Activated naive CD4-positive, alpha-beta T cell treated with anti-CD3 and anti-CD28 coated beads, Interleukin-2, amount 50 U/mL, for 72 hours (primary cell): ENCODE measurements at places on chromosomes 11 and 22. TPM values are rescaled to one million over a fixed set of nuclear protein-coding genes. Genes with fewer than 3 reads are reported as not detected.

DNA sequence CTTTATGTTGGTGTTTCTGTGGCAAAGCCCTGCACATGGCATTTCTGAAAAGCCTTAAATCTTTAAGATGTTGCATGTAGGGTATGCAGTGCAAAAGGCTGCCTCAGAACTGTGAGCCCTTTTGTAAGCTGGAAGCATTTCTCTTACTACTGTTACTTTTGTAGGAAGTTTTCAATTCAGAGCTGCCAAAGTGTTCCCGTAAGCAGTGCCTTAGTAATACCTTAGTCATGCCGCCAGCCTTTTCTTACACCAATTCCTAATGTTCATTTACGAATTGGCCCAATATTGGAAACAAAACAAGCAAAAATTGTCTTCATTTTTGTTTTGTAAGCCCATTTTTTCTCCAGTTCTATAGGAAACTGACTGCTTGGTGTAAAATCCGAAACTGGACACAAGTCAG is 67.4 kb upstream of the RASSF10 start:
- DNase-seq, result no peak

DNA sequence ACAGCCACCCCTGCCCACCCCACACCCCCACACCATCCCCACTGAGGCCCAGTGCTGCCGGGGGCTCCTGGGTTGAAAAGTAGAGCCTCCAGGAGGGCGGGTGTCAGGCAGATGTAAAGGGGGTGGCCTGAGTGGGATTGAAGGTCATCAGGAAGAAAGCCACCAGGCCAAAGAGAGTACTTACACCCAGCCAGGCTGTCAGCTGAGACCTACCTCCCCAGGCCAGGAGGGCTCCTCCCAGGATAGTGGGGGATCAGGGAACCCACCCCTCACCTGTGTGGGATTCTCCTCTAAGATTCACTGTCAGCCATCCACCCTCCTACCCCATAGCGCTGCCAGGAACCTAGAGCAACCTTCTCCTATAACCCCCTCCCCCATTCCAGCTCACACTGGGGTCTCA is 17.2 kb upstream of the FCHSD2 start:
- no peak for DNase-seq

- peak; percentile 78 for DNase-seq
Observed at GRCh38 chr11:2892215-2892966, 6.8 kb upstream of the CDKN1C start.

DNA sequence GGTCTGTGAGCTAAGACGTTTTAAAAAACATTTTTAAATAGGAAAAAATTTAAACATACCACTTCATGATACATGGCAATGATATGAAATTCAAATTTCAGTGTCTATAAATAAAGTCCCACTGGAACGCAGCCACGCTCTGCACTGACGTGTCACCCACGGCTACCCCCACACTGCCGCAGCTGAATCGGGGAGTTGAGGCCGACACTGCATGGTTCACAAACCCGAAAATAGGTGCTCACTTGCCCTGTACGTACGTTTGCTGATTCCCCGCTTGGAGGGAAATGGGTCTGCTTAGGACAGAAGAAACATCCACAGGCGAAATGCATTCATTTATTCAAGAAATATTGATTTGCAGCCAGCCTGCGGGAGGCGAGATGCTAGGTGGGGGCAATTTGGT is 1342.3 kb downstream of the TBC1D22A start:
- no peak for DNase-seq

DNA sequence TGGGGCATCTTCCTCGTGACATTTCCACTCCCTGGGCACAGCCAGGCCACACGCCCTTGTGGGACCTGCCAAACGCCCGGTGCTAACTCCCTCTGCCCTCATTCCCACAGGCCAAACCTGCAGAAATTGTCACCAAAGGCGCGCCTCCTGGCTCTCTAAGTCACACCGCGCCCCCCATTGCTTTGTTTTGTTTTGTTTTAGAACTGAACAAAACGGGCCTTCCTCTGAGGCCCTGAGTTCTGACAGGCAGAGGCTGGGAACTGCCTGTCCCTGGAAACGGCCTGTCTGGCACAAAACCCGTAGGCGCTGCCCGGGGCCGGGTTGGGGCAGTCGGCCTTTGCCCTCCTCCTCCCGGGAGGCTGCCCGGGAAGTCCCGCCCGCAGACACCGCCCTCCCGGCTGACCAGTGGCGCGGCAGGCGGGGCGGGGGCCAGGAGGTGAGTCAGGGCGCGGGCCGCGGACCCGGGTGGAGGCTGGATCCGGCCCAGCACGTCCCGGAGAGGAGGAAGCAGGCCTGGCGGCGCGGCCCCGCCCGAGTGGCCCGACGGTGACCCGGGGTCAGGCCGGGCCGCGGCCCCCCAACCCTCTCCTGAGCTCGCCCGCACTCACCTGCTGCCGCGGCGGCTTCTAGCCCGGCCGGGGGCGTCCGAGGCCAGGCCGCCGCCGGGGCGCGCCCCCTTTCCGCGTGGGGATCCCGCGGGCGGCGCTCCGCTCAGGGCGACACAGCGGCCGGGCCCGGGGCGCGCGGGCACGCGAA is 465 bp downstream of the SUN2 start:
- peak; percentile 58 for DNase-seq

DNA sequence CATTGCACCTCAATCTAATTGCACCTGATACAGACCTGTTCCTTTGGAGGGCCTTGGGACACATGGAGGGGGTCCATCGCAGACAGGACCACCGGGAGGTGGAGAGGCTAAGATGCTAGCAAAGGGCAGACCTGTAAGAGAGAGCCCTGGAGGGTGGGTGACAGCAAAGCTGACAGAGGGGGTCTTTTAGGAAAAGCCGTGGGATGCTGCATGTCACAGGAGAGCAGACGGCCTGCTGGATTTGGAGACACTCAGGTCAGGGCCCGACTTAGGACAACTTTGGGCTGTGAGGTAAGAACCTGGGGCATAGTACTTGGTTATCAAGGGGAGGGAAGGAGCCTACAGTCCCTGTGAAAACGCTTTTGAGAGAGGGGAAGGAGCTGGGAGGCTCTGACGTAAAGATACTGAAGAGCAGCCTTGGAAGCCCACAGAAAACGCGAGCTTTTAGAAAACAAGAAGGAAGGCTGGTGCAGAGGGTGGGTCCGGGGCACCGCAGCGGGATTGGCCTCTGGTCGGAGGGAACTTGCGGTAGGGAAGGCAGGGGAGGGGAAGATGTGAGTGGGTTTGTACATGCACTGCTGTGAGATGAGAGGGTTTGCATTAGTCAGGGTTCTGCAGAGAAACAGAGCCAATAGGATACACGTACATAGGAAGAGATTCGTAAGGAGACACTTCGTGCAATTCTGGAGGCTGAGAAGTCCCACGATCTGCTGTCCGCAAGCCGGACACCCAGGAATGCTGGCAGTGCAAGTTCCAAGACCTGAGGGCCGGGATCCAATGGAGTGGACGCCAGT is 868.5 kb downstream of the TBC1D22A start:
- no peak for DNase-seq

DNA sequence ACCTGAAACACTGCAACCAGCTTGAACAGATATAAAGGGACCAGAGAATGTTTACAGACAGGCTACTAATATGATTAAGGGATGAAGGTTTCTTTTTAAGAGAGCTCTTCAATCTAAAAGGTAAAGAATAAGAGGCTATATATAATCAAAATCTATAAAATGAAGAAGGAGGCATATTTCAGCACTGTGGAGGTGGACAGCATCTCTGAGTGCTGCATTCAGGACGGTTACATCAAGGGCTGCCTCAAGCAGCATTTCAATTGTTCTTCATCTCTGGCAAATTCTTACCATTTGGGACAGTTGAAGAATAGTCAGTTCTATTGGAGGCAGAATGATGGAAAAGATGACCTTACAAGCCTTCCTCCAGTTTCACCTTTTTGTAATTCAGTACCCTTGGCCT is 139.6 kb upstream of the LMO1 start:
- no peak for DNase-seq

GRCh38 chr11:44243595-44244343 is 66.2 kb downstream of the ALX4 start:
- DNase-seq, result no peak

DNA sequence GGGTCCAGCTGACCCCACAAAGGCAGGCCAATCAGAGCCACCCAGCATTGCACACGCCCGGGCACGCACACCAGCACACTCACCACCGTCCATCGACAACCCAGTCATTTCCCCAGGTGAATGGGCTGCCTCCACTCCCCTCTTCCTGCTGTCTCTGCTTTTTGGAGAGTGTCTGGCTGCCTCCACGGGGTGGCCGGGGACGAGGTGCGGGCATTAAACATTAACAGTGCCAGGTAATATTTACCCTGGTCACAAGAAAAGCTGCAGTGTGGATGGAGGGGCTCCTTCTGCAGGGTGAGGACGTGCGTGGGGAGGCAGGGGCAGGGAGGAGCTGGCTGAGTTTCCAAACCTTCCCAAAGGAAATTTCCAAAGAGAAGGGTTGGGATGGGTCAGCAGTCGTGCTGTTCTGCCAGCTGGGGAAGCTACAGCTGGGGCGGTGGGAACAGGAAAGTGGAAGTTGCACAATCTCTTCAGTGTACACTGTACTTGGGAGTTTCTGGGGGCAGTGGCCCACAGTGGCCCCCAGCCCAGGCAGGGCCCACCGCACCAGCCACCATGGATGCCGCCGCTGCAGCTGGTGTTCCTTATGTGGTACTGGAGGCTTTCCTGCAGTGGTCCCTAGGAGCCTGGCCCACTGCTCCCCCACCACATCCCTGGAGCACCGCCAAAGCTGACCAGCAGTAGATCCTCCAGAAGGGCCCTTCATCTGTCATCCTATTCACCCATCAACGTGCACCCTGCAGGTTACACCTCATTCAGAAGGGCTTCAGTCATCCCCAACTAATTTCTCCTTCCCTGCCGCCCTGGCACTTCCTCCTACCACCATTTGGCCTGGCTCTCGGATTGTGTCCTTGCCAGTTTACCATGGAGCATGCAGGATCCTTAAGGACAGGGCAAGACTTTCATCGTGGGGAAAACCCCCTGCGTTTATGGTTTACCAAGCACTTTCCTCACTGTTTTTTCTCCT is at the start of gene FXYD2:
Gene FXYD2 (minus strand): TSS at position 174 of the 967 bp plus-strand sequence. CDS start 66 bp downstream, at position 108.
- no peak for DNase-seq

DNA sequence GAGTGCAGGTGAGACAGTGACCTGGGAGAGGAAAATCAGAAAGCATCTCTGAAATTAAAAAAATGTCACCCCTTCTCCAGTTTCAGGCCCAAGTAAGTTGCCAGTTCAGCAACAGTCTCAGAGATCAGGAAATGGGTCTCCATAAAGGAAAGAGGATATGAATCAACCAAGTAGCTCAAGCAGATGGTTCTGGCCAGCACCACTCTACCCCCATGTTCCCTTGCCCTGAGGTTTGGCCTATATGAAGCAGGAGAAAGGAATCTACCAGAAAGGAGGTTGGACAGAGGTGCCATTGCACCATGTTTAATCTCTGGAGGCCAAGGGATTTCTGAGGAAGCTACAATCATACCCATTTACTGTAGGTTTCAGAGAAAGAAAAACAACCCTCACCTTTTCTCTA is 7.7 kb downstream of the FZD4 start:
- DNase-seq, result no peak

DNA sequence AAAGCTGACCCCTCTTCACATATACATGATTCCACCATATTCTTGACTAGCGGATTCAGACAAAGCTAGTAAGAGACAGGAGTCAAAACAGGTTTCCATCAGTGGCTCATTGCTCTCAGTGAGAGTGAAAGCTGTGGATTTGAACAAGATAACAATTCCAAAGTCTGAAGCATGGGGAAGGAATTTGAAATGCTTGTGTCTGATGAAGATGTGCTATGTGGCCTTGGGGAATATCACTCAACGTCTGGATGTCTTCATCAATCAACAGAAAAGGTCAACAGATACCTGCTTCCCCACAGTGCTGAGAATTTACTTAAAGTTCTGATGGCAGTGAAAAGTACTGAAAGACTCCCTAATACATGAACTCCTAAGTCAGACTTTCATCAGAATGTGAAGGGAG is 46.9 kb upstream of the SESN3 start:
- no peak for DNase-seq

The IRAG1 gene
- total RNA-seq, result not detected

The CCDC73 gene
- not detected for total RNA-seq

The OR52A1 gene
- not detected for total RNA-seq

The UBQLN3 gene
- 0.10 TPM for total RNA-seq

The OR5P2 gene
- not detected for total RNA-seq

The ARAP1 gene
- total RNA-seq, result 121 TPM

The LRRC56 gene
- total RNA-seq, result 1.7 TPM
